ENCODE measurements at places on chromosomes 12 and 14.
A peak's percentile ranks its signal among the peaks of the same experiment; 100 is the strongest.

DNA sequence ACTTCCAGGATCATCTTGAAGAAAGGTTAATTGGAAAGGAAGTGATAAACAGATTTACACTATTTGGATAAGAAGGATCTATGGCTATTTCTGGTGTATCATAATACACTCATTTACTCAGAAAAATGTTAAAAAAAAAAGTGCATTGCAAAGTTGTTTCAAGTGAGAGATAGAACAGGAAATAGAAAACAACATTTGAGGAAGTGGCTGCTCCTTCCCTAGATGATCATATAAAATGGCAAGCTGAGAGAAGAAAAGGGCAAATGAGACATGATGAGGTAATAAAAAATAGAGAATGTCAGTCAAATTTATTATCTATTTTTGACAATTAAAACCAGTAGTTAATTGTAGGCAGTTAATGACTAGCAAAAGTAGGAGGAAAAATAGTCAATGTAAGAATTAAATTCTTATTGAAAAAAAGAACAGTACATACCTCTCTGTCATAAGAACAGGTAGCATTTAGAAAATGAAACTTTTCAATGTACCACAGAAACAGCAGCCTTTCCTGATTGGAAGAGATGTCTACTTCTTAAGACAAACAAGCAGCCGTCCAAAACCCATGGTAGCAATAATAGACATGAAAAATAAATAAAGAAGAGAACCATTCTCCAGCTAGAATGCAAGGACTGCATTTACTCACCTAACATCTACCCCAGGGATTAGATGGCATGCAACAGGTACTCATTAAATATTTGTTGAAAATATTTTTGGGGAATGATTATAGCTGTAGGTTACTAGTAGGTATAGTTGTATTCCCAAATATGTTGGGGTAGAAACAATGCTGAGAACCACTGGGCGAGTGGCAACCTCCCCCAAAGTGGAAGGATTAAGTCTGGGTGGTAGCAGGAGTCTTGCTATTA lies 63.9 kb upstream of the GRIP1 start:
- DNase-seq: no peak

DNA sequence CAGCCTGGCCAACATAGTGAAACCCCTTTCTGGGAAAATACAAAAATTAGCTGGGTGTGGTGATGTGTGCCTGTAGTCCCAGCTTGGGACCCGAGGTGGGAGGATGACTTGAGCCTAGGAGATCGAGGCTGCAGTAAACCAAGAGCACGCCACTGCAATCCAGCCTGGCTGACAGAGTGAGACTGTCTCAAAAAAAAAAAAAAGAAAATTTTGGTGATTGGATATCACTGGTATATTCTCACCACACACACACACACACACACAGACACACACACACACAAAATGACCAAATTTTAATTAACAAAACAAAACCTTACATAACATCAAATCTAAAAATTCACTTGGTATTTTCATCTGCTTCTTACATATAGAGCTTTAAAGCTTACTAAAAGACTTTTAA lies 3.4 kb upstream of the FAM177A1 start:
- no peak for DNase-seq

- DNase-seq: no peak
Observed at GRCh38 chr12:32467959-32468863, 68.9 kb downstream of the FGD4 start.

DNA sequence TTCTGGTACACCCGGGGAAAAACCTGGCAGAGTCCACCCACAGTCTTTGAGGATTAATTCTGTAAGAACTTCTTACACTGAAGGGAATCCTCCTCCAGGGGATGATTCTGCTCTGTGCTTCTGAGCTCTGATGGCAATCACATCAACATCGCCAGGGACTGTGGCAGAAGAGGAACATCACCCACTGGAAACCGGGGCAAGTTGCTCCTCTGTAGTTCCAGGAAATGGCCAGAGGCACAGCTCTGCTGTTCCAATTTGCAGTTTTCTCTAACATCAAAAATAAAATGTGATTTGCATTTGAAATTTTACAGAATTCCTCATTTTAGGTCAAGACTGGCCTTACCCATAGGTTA lies 207.6 kb downstream of the DAD1 start:
- no peak for DNase-seq

DNA sequence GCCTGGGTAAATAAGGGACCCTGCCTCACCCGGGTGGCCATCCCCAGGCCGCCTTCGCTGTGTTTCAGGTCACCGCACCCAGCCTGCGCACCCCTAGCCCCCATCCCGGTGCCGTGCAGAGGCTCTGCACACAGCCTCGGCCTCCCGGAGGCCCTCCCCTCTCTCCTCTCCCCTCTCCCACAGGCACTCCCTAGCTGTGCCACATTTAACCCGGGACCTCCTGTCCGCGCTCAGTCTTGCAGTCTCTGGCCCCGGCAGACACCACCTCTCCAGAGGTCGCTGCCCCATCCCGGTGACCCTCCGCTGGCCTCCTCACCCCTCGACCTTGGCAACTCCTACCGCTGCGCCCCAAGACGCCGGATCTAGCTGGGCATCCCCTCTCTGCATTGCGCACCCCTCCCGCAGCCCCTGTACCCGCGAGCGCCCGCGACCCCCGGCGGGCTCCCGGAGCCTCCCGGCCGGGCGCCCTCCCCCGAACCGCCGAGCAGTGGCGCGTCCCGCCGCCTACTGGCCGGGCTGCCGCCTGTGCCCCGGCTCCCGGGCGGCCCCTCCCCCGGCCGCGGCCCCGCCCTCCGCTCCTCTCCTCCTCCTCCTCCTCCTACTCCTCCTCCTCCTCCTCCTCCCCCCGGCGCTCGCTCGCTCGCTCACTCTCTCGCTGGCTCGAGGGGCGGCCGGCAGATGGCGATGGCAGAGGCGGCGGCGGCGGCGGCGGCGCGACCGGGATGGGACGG lies 120.7 kb downstream of the AACS start:
- peak; percentile 88 for DNase-seq

GRCh38 chr12:52358575-52359350 lies 8.5 kb downstream of the KRT85 start:
- no peak for DNase-seq

DNA sequence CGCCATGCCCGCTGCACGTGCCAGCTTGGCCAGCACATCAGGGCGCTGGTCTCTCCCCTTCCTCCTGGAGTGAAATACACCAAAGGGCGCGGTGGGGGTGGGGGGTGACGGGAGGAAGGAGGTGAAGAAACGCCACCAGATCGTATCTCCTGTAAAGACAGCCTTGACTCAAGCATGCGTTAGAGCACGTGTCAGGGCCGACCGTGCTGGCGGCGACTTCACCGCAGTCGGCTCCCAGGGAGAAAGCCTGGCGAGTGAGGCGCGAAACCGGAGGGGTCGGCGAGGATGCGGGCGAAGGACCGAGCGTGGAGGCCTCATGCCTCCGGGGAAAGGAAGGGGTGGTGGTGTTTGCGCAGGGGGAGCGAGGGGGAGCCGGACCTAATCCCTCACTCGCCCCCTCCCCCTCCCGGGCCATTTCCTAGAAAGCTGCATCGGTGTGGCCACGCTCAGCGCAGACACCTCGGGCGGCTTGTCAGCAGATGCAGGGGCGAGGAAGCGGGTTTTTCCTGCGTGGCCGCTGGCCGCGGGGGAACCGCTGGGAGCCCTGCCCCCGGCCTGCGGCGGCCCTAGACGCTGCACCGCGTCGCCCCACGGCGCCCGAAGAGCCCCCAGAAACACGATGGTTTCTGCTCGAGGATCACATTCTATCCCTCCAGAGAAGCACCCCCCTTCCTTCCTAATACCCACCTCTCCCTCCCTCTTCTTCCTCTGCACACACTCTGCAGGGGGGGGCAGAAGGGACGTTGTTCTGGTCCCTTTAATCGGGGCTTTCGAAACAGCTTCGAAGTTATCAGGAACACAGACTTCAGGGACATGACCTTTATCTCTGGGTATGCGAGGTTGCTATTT lies 914 bp upstream of the CCND2 start:
- no peak for DNase-seq

- DNase-seq: no peak
Observed at GRCh38 chr14:23146351-23146910, 27.4 kb upstream of the CEBPE start.

DNA sequence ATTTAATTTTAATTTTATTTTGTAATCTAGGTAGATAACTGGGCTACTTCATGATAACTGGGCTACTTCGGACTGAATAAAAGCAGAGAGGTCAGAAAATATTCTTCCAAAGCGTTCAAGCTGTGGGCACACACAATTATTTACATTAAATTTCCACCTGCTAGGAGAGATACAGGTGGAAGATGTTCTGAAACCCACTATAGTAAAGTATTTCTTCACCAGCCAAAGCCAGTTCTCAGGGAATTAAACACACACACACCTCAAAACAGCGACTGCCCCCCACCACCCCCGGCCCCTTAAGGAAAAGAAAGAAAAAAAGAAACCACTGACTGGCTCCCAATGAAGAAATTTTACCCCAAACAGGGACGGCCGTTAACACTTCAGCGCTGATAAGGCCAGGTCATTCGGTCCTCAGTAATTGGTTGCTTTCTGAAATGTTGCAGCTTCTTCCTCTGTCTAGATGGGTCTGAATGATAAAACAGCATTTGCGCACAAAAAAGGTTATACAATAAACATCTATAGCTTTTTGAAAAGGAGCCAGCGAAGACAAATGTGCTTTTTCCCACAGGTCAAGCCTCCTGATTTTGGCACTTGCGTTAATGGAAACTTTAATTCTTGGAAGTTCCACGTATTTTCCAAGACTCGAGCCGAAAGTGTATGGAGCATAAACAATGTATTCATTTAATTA lies 771 bp upstream of the KCNJ8 start:
- peak; percentile 28 for DNase-seq

- no peak for DNase-seq
Observed at GRCh38 chr12:61870658-61871484, 389.3 kb upstream of the USP15 start.

DNA sequence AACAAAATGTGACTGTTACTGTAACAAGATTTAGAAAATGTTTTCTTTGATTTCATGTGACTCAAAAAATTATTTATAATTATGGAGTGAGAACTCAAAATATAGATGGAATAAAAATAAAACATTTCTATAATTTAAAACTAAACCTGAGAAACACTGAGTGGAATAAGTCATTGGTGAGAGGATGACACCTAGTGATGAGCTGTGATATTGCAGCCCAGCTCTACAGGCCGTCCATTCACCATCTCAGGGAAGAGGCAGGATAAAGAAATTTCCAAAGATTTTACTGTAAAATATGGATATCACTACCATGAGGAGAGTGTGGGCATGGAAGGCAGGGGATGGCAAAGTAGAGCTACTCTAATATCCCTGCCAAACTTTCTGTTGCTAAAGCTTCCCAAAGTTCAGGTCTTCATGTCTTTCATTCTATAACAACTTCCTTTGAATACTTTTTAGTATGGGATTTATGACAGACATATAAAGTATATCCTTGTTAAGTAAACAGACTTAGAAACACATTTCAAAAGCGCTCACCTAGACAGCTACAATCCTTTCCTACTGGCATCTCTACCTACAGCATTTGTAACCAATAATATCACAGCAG lies 308.0 kb downstream of the ITPR2 start:
- DNase-seq: peak; percentile 43

All from ACHN (cell line).